ENCODE measurements at places on chromosomes 3 and 15. TPM values are rescaled to one million over a fixed set of nuclear protein-coding genes. Genes with fewer than 3 reads are reported as not detected.

DNA sequence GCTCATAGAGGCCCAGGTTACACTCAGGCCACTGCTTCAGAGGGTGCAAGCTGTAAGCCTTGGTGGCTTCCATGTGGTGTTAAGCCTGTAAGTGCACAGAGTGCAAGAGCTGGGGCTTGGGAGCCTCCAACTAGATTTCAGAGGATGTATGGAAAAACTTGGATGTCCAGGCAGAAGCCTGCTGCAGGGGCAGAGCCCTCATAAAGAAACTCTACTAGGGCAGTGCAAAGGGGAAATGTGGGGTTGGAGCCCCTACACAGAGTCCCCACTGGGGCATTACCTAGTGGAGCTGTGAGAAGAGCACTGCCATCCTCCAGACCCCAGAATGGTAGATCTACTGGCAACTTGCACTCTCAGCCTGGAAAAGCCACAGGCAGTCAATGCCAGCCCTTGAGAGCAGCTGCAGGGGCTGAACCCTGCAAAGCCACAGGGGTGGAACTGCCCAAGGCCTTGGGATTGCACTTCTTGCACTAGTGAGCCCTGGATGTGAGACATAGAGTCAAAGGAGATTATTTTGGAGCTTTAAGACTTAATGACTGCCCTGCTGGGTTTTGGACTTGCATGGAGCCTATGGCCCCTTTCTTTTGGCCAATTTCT, 14.0 kb downstream of the MITF start:
- DNase-seq, result no peak

DNA sequence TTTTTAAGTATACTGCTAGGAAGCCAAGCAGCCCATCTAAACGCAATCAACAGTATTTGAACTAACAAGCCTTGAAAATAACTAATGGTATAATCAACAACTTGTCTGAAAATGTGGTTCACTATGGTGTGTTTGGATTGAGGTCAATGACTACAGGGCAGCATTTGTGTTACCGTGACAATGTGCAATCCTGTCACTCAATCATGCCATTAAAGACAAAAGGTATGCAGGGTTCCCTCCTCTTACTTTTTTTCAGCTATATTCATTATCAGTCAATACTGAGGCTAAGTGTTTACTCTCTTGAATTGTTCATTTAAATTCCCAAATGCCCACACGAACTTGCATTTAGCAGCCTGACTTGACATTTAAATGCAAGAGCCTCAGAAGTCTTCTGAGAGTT, 1099.3 kb upstream of the EPHA6 start:
- DNase-seq, result no peak

DNA sequence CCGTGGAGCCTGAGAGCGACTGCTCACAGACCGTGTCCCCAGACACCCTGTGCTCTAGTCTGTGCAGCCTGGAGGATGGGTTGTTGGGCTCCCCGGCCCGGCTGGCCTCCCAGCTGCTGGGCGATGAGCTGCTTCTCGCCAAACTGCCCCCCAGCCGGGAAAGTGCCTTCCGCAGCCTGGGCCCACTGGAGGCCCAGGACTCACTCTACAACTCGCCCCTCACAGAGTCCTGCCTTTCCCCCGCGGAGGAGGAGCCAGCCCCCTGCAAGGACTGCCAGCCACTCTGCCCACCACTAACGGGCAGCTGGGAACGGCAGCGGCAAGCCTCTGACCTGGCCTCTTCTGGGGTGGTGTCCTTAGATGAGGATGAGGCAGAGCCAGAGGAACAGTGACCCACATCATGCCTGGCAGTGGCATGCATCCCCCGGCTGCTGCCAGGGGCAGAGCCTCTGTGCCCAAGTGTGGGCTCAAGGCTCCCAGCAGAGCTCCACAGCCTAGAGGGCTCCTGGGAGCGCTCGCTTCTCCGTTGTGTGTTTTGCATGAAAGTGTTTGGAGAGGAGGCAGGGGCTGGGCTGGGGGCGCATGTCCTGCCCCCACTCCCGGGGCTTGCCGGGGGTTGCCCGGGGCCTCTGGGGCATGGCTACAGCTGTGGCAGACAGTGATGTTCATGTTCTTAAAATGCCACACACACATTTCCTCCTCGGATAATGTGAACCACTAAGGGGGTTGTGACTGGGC, 7.3 kb downstream of the FAM131A start:
- no peak for DNase-seq

The HCN4 gene
- polyA plus RNA-seq, result not detected

The FAM81A gene
- 0.97 TPM for polyA plus RNA-seq

The FBN1 gene
- polyA plus RNA-seq, result 3.6 TPM

- no peak for DNase-seq
These were observed 75.8 kb upstream of the LIPC start for GRCh38 chr15:58355973-58356372.

The P2RY14 gene
- not detected for polyA plus RNA-seq

The TNNC1 gene
- 0.15 TPM for polyA plus RNA-seq

- peak; percentile 48 for DNase-seq
These were observed 72.5 kb downstream of the GTPBP8 start for GRCh38 chr3:113063126-113063894.

The P2RY12 gene
- polyA plus RNA-seq, result not detected

GRCh38 chr15:74220475-74221248, 15.5 kb upstream of the CCDC33 start:
- DNase-seq, result no peak

DNA sequence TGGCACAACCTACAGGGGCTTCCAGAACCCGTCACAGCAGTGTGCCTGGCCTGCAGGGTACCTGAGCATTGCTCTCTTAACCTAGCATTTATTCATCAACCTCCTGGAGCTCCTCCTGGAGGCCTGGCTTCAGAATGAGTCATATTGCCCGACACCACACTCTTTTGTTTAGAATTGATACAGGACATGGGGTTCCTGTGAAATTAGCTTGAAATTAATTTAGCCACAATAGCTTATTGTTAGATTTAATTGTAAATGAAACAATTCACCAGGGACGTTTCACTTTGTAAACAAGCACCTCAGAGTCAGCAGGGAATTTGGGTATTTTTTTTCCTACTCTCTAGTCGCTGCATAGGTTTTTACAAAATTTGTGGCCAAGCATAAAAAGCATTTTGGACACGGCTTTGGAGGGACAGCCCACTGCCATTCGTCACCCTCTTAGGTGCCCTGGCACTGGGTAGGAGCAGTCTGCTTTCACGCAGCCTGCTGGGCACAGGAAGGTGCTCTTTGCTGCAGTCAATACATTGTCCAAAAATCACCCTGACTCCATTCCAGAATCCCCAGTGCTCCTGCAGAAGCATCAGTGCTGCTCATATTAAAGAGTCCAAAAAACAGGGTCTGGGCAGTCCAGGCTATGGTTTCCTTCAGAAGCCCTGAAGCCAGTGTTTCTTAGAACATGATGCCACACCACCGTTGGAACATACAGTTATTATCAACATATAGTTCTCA, 60.8 kb upstream of the MEF2A start:
- DNase-seq, result peak; percentile 45

GRCh38 chr15:77497110-77497737, 76.5 kb downstream of the HMG20A start:
- peak; percentile 46 for DNase-seq

The C3orf49 gene
- polyA plus RNA-seq, result not detected

DNA sequence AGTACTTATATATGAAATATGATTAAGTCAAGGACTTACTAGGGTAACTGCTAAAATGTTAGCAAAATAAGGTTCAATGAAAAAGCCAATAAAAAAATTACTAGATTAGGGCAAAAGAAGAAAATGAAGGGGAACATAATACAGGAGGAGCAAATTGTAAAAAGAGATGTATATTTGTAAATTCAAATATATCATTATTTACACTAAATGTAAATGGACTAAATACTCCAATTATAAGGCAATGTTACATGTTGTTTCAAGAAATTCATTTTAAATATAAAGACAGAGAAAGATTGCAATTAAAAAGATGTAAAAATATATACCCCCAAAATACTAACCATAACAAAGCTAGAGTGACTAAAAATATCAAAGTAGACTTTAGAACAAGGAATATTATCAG, 134.1 kb downstream of the EFHB start:
- DNase-seq, result no peak

- peak; percentile 72 for DNase-seq
These were observed 37.8 kb upstream of the TRH start for GRCh38 chr3:129936757-129937156.

GRCh38 chr3:160904691-160905090, 148.7 kb downstream of the PPM1L start:
- no peak for DNase-seq

The CASR gene
- polyA plus RNA-seq, result not detected

DNA sequence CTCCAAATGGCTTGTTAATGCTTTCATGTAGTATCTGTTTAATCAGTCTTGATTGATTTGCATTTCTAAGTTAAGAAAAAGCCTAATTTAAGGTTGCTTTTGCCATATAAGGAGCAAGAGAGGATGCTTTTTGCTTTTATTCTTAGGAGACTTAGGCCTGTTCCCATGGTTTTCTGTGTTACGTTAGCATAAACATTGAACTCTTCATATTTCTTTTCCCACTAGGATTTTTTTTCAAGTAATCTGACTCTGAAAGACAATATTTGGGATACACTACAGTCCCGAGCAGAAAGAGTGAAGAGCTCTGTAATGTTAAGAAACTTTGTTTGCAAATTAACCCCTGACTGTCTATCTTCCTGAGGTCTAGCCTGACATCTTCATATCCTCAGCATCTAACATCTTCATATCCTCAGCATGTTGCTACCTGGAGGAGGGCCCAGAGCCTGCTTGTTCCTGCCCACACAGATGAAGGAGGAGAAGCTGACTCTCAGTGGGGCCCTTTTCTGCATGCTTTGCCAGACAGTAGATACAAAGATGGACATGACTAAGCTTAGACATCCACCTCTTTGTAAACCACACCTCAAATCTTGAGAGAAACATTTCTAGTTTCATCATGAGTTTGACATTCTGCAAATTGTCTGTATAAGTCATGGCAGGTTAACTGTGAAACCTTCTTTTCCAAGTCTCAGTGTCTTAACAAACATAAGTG, 86.2 kb upstream of the COL6A5 start:
- no peak for DNase-seq

The MYRIP gene
- not detected for polyA plus RNA-seq

DNA sequence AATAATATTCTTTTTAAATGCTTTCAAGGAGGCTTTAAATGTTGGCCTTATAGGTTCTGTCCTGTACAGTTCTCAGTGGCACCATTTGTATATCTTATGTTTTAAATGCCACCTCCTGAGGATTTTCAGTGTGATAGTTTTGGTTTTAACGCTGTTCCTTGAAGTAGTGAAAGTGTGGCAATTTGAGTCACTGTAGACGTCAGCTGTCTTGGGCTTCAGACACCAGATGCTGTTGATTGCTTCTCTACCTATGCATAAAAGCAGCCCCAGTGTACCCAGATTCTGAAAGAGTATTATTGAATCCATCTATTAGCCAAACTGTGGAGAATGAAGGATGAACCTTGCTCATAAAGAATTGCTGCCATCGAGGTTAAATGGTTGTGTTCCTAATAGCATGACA, 316.8 kb upstream of the GBE1 start:
- DNase-seq, result no peak

GRCh38 chr3:111548756-111549155, 6.8 kb downstream of the CD96 start:
- DNase-seq, result no peak

DNA sequence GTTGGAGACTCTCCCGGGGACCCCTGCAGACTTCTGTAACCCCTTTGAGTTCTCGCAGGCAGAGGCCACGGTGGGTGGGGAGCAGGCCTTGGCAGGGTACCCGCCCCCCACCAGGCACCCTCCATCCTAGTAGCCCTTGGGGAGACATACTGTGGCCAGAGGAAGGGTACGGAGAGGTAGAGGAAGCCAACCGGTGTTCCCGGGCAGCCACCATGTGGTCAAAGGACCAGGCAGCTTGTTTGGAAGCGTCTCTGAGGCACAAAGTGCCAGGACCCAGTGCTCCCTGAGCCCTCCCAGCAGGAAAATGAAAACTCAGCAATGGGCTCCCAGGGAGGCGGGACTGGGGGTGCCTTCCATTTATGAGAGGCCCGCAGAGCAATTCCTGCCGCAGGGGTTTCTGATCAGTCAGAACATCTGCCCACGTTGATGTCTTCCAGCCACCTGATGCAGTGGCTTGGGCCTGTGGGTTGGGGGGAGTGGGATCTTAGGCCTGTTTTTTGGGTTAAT, 53.0 kb upstream of the CGNL1 start:
- no peak for DNase-seq

The TM4SF4 gene
- not detected for polyA plus RNA-seq

The PARP16 gene
- 3.0 TPM for polyA plus RNA-seq

The TIGIT gene
- not detected for polyA plus RNA-seq

DNA sequence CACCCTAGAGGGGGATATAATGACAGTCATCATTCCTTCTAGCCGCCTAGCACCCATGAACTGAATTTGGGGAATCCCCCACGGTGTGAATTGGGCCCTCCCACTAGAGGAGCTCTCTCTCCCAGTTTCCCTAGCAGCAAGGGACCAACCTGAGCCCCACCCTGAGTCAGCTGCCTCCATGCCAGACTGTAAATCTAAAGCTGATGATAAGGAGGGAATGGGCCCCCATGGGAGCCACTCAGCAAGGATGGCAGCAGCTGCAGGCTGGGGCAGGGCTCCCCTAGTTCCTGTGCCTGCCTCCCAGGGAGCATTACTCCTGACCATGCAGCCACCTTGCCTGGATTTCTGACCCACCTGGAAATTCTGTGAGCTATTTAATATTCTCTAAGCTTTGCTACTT, 57.0 kb upstream of the PXYLP1 start:
- no peak for DNase-seq

DNA sequence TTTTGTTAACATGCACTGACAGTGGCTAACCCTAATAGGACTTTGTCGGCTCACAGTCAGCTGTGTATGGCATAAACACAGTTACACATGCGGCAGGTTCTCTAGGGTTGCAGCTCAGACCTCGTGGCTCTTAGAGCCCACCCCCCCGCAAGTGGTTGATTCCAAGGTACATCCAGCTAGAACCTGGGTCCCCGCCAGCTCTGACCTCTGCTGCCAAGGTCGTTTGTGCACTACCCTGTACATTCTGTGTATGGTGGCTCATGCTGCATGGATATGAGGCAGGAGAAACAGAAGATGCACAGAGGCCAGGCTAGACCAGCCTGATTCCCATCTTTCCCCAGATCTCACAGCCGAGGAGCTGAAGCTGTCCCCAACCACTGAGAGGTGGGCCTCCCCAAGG, 25.9 kb downstream of the PRR20G start:
- DNase-seq, result no peak

- DNase-seq, result no peak
These were observed 34.0 kb downstream of the B3GALNT1 start for GRCh38 chr3:161070980-161071663.

The GOLGA6A gene
- not detected for polyA plus RNA-seq

DNA sequence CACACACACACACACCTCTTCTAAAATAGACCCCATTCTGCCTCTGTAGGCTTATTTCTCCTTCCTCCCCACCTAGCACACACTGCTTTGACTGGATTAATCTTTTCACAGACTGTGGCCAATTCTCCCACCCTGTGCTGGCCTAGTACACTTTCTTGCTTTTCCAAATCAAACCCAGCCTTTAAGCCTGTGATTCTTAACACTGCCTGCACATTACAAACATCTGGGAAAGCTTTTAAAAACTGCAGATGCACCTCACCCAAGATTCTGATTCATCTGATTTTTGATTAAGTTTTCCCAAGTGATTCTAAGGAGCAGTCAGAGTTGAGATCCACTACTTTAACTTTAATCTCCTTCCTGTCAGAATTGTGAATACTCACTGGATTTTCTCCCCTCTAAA, 12.8 kb downstream of the CSNK1G1 start:
- DNase-seq, result no peak

The CDHR4 gene
- polyA plus RNA-seq, result not detected

The PLSCR2 gene
- polyA plus RNA-seq, result not detected
